ENCODE measurements at places on chromosomes 12 and 14. TPM values are rescaled to one million over a fixed set of nuclear protein-coding genes. Genes with fewer than 3 reads are reported as not detected.

Gene BDKRB1
- 0.65 TPM for total RNA-seq

Gene LRRIQ1
- 1.1 TPM for total RNA-seq

Gene ADCY6
- 34.9 TPM for total RNA-seq

Gene HOXC13
- not detected for total RNA-seq

Gene CCDC175
- not detected for total RNA-seq

Gene ABHD12B
- total RNA-seq: not detected

Gene IFNG-AS1
- not detected for total RNA-seq

Gene GPR84
- total RNA-seq: 0.16 TPM

Gene TAS2R50
- 4.7 TPM for total RNA-seq

Gene C1QL4
- not detected for total RNA-seq

Gene SRRM4
- not detected for total RNA-seq

Gene CLEC7A
- total RNA-seq: not detected

Gene HCAR2
- not detected for total RNA-seq

Gene BEST3
- total RNA-seq: not detected

Gene ZC2HC1C
- 0.85 TPM for total RNA-seq

Gene MUCL1
- not detected for total RNA-seq

Gene GPRC5D
- not detected for total RNA-seq

Gene P2RX7
- 2.4 TPM for total RNA-seq

Gene DAD1
- total RNA-seq: 172 TPM

Data from hair follicle dermal papilla cell (primary cell).